MCF 10A (cell line): ENCODE measurements at places on chromosomes 1 and 21.

GRCh38 chr1:214709241-214709640, 106.2 kb downstream of the CENPF start:
- DNase-seq: no peak

DNA sequence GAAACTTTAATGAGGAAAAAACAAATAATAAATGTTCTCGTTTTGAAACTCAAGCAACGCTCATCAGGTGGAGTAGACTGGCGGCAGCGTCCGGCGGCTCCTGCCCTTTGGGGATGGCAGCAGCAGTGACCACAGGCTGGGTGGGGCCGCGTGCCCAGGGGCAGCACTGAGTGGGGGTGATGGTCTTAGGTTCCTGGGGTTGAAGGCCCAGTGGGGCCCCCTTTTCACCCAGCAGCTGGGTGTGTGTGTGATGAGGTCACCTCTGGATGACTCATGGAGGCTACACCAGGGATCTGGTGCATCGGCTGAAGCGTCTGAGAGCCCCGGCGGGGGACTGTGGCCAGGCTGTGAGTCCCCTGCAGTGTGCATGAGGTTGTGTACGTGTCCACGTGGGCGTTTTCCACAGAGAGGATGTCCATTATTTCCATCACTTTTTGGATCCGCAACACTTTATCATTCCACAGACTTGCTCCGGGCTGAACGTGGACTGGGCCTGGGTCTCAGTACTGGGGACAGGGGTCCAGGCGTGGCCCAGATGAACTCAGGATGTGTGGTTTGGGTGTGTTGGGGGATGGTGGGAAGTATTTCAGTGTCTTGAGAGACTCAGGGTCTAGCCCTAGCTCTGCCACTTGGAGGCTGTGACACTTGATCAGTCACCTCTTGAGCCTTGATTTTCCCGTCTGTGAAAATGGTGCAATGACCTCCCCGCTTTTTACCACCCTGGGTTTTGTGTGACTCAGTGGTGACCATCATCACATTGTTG, 25.6 kb downstream of the LDLRAP1 start:
- peak; percentile 86 for DNase-seq

DNA sequence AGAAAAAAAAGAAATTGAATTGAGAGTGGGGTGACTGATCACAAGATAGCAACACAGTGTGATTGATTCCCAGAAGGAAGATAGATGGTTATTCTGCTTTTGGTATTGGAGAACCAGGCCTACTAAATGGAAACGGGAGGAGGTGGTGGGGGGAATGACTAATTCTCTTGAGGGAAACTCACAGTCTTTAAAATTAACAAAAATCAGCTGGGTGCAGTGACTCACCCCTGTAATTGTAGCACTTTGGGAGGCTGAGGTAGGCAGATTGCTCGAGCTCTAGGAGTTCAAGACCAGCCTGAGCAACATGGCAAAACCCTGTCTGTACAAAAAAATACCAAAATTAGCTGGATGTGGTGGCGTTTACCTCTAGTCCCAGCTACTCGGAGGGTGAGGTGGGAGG, 134.6 kb upstream of the PDE4B start:
- peak; percentile 26 for DNase-seq

- DNase-seq: peak; percentile 90
Measured at GRCh38 chr1:213374369-213374768, 323.3 kb downstream of the RPS6KC1 start.

GRCh38 chr1:18452550-18452949, 28.2 kb upstream of the KLHDC7A start:
- DNase-seq: peak; percentile 29

DNA sequence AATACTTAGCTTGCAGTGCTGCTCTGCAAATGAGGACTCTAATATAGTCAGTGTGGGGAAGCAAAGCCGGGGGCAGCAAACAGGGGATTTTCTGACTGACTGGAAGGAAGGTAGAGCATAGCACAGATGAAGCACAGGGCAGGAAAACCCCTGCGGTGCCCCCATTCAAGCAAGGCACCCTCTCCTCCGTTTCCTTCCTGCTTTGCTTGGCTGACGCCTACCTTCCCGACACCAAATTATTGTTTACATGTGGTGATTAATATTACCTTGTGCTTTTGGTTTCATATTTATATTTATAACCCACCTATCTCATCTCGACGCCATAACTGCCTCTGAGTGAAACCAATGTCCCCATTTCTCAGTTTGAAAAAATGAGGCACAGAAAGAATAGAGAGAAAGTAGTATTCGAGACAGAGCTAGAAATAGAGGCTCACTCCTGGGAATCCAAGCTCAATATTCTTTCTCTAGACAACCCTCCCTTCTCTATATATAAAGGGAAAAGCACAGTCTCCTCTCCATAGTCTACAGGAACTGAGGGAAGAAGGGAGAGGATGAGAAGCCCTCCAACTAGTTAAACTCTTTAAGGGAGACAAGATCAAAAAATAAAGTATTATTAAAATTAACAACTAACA, 41.3 kb downstream of the PIK3C2B start:
- DNase-seq: no peak

- peak; percentile 67 for DNase-seq
Measured at GRCh38 chr1:22828484-22829308, 118.1 kb downstream of the EPHB2 start.

DNA sequence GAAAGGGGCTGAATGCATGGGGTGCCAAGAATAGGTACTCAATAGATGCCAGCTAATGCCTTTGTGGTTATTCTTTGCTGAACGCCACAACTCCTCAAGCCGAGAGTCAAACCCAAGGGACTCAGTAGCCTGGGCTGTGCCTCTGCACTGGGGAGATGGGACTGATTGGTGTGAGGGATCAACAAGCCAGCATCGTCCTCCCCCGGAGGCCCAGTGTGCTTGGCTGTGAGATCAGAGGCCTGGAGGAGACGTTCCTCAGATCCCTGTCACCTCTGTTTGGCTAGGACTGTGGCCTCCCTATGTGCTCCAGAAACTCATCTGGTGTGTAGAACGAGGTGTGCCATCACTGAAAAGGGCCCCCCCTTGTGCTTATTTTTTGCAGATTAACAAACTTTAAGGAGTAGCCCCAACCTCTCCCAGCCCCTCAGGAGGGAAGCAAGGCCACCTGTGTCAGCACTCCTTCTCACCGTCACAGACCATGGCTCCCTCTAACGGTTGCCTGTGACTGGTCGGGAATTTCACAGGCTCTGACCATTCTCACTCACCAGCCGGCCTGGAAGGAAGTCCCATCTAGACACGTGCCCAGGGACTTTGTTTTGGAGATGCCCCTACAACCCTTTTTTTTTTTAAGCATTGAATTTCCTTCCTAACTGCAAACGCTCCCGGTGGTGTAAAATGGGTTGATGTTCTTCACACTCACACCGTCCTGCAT, 194.0 kb upstream of the VAMP3 start:
- no peak for DNase-seq

GRCh38 chr1:150906329-150906728, 19.4 kb downstream of the CTXND2 start:
- DNase-seq: no peak

- no peak for DNase-seq
Measured at GRCh38 chr1:121440993-121441392, 256.2 kb downstream of the SRGAP2C start.

DNA sequence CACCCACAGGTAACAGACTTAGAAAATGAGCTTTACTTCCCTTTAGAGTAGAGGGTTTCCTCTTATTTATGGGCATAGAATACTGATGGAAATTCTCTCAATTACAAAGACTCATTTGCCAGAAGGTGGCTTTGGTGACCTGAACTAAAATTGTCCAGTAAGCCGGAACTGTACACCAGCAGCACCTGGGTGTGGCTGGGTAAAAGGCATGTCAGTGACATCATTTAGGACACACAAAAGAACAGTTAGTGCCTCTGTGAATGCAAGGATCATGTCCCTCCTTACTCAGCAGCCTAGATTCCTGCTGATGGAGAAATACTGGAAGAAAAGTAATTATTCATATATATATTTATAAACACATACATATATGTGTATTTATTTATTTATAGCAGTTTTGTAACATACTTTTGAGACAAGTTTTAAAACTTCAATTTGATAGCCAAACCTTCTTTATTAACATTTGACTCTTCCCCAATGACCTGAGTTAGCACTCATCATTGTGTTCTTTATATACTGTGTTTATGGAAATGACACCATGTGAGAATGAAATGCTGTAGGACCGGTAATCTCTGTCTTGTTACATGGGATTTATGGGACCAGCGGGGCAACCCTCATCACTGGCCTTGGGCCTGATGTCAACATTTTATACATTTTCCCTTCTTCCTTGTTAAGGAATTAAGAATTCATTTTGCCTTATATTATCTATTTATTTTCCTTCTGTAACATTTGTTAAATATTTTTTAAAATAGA, 274.4 kb downstream of the BRINP2 start:
- no peak for DNase-seq

DNA sequence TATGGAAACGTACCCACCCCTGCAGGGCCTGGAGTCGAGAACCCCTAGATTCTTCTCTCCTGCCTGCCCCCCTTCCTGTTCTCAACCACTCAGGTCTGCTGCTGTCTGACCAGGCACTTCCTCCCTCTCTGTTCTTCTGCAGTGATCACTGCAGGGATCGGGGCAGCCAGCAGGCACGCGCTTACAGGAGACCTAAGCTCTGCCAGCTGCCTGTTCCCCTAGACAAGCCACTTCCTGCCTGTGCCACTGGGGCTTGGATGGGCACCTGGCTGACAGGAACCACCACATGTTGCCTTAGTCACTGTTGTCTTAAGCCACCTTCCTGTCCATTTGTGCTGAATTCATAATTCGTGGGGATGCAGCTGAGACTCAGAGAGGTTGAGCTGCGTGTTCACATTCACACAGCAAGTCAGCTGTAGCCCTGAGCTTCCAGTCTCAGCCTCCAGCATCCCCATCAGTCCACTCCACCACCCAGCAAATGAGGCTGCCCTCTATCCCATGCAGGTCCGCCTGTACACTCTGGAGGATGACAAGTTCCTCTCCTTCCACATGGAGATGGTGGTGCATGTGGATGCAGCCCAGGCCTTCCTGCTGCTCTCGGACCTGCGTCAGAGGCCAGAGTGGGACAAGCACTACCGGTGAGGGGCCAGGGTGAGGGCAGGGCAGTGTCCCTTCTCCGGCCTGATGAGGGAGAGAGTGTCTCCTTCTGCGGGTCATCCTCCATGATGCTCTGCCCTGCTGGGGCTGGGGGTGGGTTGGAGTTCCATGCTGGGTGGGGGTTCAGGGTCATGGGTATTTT, 18.6 kb downstream of the FAM151A start:
- no peak for DNase-seq

DNA sequence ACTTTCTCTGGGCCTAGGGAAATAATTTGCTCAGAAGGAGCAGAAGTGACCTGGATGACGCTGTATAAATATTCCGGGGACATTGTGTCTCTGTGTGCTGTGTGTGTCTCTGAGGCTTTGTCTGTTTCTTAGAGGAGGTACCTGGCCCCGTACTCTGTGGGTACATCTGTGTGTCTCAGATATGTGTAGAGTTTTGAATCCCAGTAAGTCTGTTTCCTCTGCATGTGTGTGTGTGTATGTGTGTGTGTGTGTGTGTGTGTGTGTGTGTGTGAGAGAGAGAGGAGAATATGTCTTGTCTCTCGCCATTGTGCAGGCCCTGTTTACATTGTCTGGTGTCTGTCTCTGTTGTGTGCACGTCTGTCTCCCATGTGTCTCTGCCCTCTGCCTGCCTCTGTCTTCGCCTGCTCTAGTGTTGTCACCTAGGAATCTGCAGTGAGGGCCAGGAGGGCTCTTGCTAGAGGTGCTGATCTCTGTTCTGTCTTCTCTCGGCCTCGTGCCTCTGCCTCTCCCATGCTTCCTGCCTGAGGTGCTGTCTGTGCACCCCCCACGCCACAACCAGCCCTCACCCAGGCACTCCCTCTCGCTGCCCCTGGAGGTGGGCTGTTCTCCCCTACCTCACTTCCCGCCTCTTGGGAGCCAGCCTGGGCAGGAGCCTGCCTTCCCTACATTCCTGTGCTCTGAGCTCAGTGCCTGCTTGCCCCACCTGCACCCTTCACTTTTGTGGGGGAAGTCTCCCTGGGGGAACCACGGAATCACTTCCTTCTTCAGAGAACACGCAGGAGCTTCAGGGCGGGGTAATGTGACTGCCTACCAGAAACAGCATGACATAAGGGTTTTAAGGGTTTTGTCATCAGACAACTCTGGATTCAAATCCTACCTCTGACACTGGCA, 5.9 kb downstream of the MAP7D1 start:
- peak; percentile 60 for DNase-seq

DNA sequence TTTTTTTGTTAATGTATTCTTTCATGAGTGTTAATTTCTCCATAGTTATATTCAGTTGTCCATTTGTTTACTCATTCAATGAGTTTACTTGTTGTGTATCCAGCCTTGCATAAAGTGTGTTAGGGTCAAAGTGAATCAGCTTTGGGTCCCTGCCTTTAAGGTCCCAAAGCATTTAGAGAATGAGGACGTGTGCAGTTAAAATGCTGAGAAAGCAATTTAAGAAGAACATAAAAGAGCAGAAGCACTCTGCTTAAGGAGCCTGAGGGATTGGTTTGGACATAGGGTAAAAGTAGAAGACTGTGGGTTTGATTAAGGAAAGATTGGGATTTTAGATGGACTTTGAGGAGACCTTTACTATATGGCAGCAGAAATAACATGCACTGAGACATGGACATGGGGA, 3.5 kb downstream of the OR14I1 start:
- no peak for DNase-seq

GRCh38 chr1:39087435-39087834, 61.3 kb downstream of the NDUFS5 start:
- no peak for DNase-seq

- DNase-seq: peak; percentile 77
Measured at GRCh38 chr1:155086128-155086741, 7.6 kb downstream of the EFNA3 start.

GRCh38 chr1:93591676-93592550, 89.7 kb downstream of the BCAR3 start:
- peak; percentile 46 for DNase-seq

- DNase-seq: peak; percentile 15
Measured at GRCh38 chr1:110879758-110880606, 7.0 kb downstream of the CD53 start.

DNA sequence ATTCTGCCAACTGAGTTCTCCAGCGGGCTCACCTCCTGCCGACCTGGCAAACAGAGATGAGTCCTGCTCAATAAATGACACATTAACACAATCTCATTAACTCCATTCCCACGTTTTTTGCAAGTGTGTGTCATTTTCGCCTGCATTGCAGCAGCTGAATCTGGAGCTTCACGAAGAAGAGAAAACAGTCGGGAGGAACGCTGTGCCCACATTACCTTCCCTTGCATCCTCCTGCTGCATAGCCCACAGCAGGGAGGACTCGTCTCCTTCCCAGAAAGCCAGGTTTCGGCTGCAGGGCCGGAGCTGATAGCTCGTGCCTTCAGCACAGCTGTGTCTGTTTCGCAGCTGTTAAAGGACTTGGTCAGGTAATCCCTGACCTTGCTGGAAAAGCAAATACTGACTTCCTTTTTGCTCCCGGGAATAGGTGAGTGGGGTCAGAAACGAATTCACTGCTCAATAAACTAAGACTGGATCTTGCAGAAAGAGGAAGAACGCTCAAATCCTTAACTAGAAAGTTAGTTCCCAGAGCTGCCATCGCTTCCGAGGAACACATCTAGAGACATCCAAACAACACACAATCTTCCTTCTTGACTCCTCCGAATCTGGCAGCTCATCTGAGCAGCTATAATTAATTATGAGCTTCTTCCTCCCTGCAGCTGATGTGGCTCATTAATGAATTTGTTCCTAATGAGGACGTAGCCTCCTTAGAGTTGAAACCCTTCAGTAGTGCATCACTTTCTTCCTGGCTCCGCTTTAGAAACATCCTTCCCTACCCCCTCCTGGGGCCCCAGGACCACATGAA, 33.0 kb downstream of the KANK4 start:
- DNase-seq: no peak

- DNase-seq: no peak
Measured at GRCh38 chr1:180615493-180616290, 16.1 kb upstream of the XPR1 start.
